ENCODE measurements at places on chromosomes 5 and 9.

DNA sequence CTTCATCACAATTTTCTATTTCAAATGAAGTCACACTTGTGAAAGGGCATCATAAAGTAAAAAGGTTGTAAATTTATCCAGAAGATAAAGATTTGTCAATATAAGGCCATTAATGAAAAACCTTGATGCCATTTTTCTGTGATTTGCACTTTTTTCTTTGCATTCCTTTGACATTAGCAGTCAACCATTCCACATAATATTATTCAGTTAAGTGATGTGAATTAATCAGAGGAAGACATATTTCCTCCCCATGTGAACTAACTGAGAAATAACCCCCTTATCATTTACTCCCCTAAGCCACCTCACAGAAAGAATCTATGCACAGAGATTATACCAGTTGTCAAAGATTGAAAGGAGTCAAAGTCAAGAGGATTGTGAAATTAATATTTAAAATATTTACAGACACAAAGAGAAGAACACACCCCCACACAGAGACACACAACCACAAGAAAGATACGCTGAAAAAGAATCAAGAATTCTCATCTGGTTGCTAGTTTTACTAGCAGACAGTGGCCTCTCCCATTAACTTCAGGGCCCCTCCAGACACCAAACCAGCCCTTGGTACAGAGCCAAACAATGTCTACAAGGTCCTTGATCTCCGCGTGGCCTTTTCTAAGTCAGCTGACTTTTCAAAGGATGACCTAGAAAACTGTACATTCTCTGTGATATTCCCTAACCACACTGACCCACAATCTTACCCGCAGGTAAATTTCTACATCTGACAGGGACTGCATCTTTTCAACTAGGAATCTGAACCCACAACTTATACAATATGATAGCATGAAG, 29.5 kb downstream of the GNAQ start:
- DNase-seq = no peak

GRCh38 chr5:76763136-76763535, 47.2 kb downstream of the F2R start:
- DNase-seq = no peak

DNA sequence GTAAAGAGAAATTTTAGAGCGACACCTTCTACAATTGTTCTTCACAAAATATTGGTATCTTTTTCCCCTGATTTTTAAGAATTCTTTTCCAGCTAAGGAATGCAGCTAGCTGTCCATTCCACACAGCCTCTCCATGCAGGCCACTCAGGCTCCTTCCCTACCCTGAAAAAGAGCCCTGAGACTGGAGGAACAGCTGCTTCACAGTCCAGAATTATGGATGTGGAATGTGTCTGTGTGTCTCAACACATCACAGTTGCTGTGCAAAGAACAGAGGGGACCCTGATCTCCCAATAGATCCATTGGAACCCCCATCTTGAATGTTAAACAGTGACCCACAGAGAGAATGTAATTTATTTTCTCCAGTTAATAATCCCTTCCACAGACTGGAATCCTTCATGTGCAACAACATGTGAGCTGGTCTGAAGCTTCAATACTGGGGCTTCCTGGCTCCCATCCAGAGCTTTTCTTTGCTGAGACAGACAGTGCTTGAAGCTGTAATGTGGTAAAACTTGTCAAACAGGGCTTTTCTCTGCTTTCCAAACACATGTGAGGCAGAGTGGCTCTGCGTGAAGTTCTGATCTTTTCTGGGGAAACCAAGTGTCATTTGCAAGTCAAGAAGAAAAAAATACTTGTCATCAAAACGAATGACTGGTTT, 53.3 kb upstream of the SMC5 start:
- DNase-seq = no peak

- no peak for DNase-seq
These were observed 74.0 kb downstream of the WDR41 start for GRCh38 chr5:77418162-77418561.

- peak; percentile 3 for DNase-seq
These were observed 636.0 kb downstream of the NR2F1-AS1 start for GRCh38 chr5:92944903-92945604.
